NCI-H1694 treated with DMSO at 0.1 percent for 48 hours (cell line): ENCODE measurements at places on chromosomes 1 and 21.

GRCh38 chr21:29501451-29501850, 202.7 kb downstream of the BACH1 start:
- no peak for DNase-seq

GRCh38 chr1:185110145-185110544, 46.6 kb downstream of the TRMT1L start:
- no peak for DNase-seq

GRCh38 chr21:33789697-33790096, 125.9 kb downstream of the ATP5PO start:
- DNase-seq: no peak

DNA sequence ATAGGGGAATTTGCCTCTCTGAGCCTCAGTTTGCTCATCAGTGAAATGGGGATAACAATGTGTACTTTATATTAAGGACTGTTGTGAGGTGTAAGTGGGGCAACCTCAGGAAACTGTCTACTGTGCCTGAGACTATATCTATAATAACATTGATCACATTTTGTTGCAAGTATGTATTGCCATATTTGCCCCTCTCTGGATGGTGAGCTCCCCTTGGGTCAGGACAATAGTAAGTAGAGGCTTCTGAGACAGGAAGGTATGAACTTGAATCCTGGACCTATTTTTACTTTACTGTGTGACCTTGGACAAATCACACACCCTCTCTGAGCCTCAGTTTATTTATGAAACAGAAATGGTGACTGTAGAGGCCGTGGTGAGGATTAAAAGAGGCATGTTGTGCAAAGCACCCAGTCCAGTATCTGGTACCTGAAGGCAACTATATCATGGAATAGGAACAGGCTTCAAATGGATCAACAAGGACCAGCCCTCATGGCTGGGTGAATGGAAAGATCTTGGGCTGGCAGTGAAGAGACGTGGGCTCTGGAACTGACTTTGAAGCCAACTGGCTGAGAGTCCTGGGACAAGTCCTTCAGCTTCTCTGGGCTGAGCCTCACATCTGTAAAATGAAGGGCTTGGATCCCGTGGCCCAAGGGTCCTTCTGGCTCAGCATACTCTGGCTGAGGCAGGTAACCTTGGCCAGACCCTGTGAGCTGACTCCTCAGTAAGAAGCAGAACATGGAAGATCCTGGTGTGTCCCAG, 35.0 kb upstream of the ID3 start:
- DNase-seq: no peak

DNA sequence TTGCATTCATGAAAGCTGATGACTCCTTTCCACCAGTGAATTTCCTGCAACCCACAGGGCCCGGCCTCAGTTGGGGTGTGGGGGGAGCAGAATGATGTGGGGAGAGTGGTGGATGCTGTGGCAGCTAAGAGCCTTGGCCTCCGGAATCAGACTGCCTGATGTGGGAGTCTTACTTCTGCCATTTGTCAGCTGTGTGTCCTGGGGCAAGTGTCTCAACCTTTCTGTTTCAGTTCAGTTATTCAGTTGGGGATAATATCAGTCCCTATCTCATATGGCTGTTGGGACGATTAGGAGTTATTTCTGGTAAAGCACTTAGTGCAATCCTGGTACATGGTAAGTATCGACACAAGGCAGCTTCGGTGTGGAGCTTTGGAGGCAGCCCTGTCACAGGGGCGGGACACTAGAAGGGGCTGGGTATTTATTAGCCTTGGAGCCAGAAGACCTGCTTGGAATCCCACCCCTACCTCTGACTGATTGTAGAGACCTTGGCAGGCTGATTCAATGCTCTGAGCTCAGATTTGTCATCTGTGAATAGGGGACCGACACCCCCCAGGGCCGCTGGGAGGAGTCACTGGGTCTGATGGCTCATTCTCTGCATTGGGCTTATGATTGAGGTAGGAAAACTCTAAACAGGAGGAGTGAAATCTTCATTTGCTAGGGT, 19.6 kb downstream of the ARHGEF10L start:
- no peak for DNase-seq

DNA sequence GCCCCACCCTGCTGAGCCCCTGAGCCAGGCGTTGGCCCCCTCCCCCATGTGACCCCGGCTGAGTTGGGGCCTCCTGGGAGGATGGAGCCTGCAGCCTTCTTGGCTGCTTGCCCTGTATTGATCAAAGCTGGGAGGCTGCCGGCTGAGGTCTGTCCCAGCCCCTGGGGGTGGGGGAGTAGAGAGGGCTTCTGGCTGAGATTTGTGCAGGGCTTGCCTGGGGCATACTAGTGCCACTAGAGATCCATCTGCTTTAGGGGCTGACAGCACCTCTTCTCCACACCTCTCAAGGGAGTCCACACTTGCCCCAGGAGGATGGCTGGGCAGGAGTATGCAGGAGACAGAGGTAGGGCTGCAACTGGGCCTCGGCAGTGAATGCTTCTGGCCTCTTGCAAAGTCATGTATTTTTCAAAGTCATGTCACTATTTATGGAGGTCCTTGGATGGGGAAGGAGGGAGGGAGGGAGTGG, 53.6 kb upstream of the SSBP3 start:
- no peak for DNase-seq

GRCh38 chr1:240776237-240776636, 164.3 kb upstream of the GREM2 start:
- DNase-seq: no peak

DNA sequence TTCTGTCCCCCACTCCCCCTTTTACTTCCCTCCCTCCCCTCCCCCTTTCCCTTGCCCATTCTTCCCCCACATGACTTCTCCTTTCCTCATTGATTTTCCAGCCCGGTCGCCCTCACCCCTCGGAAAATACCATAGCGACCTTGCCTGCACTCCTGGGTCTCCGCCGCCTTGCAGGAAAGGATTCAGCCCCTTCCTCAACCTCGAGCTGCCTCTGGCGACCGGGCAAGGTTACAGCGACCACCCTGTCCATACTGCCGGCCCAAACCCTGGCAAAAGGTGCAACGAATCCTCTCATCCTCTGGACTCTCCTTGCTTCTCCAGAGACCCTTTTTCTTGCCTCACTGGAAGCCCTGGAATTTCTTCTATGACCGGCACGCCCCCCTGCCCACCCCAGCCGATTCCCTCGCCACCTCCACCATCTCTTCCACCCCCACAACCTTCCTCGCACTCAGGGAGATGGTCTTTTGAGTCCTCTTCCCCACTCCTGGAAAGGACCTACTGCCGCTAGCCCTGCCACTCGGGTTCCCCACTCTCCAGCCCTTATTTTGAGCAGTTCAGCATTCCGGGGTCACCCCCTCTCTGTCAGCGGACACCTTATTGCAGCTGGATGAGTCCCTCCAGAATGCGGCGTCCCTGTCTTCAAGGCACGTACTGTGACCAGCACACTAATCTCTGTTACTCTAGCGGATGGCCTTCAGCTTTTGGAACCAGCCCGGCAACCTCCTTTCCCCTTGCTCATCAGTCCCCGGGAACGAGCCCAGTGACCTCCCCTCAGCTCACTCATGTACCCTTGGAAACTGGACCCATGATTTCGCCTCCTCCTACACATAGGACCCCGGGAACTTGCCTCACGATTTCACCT, 846 bp downstream of the NSUN4 start:
- DNase-seq: no peak

GRCh38 chr1:96596226-96596922, 125.2 kb upstream of the PTBP2 start:
- DNase-seq: no peak

GRCh38 chr1:99529002-99529401, 116.9 kb upstream of the PALMD start:
- DNase-seq: no peak

GRCh38 chr1:119953266-119953998, 57.1 kb upstream of the ADAM30 start:
- no peak for DNase-seq

DNA sequence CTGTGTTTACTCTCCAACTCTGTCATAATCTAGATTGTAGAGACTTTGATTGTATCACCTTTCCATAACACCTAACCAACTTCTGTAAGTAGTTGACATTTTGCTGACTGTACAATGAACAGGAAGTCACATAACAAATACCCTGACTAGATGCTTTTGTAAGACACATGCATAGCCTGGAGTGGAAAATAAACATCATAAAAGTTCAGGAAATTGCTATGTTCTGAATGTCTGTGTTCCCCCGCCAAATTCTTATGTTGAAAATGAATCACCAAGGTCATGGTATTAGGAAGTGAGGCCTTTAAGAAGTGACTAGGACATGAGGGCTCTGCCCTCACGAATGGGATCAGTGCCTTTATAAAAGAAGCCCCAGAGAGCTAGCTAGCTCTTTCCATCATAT, 40.4 kb upstream of the ZSWIM5 start:
- no peak for DNase-seq

DNA sequence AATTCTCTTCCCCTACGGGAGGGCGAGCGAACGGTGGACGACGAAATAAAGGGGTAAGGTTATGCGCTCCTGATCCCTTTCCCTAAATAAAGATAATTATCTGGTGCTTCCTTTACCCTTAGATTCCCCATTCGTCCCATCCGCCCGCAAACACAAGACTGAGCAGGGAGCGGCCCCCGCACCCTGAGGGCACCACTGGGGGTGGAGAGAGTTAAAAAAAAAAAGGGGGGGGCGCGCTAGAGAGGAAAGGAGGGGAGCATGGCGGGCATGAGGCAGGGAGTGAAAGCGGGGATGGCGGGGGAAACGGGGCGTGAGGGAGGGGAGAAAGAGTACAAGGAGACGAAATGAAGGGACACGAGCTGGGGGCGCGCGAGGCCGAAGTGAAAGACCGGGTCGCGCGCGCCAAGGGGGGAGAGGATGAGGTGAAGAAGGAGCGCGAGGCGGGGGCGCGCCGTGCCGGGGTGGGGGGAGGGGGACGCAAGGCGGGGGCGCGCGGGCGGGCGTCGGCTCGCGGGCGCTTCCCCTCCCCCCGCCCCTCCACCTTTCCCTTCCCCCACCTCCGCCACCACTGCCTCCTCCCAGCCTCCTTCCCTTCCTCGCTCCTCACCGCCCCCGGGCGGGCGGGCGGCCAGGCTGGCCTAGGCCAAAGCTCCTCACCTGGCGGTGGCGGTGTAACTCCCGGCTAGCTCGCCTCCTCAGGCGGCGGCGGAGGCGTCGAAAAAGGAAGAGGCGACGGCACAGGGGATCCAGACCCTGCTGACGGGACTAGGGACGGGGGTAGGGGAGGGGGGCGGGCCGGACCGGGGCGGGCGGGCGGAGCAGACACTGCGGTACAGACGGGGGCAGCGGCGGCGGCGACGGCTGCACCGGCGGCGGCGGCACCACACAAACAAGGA, 448 bp downstream of the GATAD2B start:
- peak; percentile 81 for DNase-seq

GRCh38 chr1:182246783-182247182, 144.8 kb downstream of the GLUL start:
- no peak for DNase-seq

DNA sequence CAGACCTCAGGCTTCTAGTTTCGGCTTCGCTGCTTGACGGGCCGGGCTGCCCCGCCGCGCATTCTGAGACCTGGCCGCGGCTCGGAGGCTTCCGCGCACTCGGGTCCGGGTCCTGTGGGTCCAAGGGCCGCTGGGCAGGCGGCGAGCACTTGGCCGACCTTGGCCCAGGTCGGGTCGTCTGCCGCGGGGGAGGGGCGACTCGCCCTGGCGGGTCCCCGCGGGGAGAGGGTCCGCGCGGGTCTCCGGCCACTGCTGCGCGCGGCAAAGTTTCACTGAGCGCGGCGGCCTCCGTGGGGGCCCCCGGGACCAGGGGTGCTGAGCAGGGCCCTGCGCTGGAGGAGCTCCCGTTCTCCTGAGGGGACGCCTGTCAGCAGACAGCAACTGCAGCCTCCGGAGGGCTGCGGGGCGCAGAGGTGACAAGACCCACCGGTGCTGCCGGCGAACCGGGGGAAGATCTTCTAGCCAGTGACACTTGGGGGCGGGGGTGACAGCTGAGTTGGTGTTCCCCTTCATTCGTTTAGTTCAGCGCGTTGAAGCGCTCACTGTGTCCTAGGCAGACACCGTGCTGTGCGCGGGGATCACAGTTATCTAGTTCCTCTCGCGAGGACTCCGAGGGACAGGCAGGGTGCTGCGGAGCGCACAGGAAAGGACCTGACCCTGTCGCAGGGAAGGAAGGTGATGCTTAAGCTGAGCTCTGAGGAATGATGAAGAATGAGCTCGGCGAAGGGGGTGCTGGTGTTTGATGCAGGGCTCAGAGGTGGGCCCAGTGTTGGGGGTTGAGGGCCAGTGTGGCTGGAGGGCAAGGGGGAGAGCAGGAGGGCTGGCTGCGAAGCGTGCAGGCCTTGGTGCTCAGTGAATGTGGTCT, 725 bp downstream of the MTFR1L start:
- no peak for DNase-seq

DNA sequence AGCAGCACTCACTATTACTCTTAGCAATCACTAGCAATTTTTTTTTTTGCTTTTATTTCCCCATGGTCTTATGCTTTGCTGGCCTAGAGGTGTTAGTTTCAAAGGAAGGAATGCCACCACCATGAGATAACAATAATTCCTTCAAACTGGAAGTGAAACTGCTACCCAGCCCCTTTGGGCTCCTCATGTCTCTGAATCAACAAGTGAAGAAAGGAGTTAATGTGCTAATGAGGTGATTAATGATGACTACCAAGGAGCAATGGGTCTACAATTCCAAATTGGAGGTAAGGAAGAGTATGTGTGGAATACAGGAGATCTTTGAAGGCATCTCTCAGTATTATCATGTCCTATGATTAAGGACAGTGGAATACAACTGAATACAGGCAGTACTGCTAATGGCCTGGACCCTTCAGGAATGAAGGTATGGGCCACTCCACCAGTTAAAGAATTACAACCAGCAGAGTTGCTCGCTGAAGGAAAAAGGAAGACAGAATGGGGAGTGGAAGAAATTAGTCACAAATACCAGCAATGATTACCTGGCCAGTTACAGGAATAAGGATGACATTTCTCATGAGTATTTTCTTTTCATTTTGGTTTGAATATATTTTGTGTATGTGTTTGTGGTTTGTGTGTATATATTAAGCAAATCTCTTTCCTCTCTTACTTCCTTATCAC, 652.9 kb downstream of the ADGRL2 start:
- no peak for DNase-seq

DNA sequence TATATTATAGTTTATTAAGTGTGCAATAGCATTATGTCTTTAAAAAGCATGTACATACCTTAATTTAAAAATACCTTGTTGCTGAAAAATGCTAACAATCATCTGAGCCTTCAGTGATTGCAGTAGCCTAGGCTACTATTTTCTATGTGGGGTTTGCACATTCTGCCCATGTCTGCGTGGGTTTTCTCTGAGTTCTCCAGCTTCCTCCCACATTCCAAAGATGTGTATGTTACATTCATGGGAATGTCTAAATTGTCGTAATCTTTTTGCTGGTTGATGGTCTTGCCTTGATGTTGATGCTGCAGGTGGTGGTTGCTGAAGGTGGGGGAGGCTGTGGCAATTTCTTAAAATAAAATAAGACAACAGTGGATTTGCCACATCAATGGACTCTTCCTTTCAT, 12.5 kb downstream of the AADACL3 start:
- no peak for DNase-seq

- DNase-seq: no peak
These were observed 2.8 kb upstream of the BACE2 start for GRCh38 chr21:41164981-41165655.

GRCh38 chr1:232249339-232249738, 380.6 kb downstream of the SIPA1L2 start:
- no peak for DNase-seq

- DNase-seq: no peak
These were observed at the start of gene SH3D21 for GRCh38 chr1:36306210-36306901. SH3D21 (plus strand) TSS chr1:36306368; CDS start chr1:36306421, 53 bp downstream.
